ENCODE measurements at places on chromosomes 16 and 17.

GRCh38 chr17:8222380-8222629, 11.9 kb upstream of the AURKB start:
- H3K4me3 ChIP-seq, result peak overlapping the region; percentile 95
- peaks cover 65% of the 10 kb centered on the region for H3K4me1 ChIP-seq
- no peak for DNase-seq
- H3K27ac ChIP-seq, result peak overlapping the region; percentile 99

DNA sequence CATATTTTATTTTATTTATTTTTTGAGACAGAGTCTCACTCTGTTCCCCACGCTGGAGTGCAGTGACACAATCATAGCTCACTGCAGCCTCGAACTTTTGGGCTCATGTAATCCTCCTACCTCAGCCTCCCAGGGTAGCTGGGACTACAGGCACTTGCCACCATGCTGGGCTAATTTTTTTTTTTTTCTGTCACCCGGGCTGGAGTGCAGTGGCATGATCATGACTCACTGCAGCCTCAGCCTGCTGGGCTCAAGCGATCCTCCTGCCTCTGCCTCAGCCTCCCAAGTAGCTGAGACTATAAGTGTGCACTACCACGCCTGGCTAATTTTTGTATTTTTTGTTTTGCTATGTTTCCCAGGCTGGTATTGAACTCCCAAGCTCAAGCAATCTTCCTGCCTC, 17.1 kb downstream of the UNC45B start:
- DNase-seq, result no peak
- peaks cover 7% of the 10 kb centered on the region for H3K36me3 ChIP-seq
- H3K27me3 ChIP-seq, result no peaks in the 10 kb centered on the region
- H3K4me1 ChIP-seq, result peaks cover 39% of the 10 kb centered on the region

GRCh38 chr17:29566473-29567303, at the start of gene ABHD15:
Gene ABHD15, minus strand, starts transcription at chr17:29567037. Its CDS starts 71 bp downstream, at chr17:29566966.
- H3K27me3 ChIP-seq, result no peaks in the 10 kb centered on the region
- H3K4me3 ChIP-seq, result peak within 1 kb of the TSS; percentile 94
- H3K27ac ChIP-seq, result peak within 1 kb of the TSS; percentile 98
- peak; percentile 68 for DNase-seq
- peaks cover 43% of the 10 kb centered on the region for H3K36me3 ChIP-seq

- H3K36me3 ChIP-seq, result no peaks in the 10 kb centered on the region
- DNase-seq, result no peak
- H3K4me3 ChIP-seq, result no peak overlapping the region
- H3K4me1 ChIP-seq, result no peaks in the 10 kb centered on the region
- H3K27me3 ChIP-seq, result peaks cover 7% of the 10 kb centered on the region
- no peak overlapping the region for H3K27ac ChIP-seq
Observed at GRCh38 chr16:77404775-77405174, 30.1 kb downstream of the ADAMTS18 start.

- no peaks in the 10 kb centered on the region for H3K4me1 ChIP-seq
- no peak overlapping the region for H3K4me3 ChIP-seq
- H3K27ac ChIP-seq, result no peak overlapping the region
- DNase-seq, result no peak
- no peaks in the 10 kb centered on the region for H3K36me3 ChIP-seq
Observed at GRCh38 chr16:13503960-13504635, 415.9 kb upstream of the ERCC4 start.

DNA sequence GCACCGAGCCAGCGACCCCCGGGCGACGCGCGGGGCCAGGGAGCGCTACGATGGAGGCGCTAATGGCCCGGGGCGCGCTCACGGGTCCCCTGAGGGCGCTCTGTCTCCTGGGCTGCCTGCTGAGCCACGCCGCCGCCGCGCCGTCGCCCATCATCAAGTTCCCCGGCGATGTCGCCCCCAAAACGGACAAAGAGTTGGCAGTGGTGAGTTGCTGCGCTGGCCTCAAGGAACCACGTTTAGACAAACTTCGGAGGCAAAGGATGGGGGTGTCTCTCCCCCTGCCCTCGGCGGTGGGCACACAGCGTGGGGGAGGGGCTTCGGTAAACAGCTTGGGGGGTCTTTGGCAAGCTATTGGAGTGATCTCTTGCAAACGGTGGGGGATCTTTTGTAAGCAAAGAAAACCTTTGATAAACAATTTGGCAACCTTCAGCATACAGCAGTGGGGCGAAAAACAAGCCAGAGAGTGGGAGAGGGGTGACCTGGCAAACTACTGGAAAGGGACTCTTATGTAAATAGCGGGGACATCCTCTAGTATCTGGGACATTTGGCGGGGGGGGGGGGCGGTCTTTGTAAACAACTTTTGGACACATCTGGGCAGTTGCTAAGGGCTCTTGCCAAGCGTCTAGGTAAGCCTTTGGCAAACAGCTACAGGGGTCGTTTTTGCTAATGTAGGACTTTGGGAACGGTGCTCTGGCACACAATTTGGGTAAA, 587 bp downstream of the MMP2 start:
- DNase-seq, result no peak
- no peaks in the 10 kb centered on the region for H3K36me3 ChIP-seq
- H3K27me3 ChIP-seq, result peaks cover 35% of the 10 kb centered on the region

DNA sequence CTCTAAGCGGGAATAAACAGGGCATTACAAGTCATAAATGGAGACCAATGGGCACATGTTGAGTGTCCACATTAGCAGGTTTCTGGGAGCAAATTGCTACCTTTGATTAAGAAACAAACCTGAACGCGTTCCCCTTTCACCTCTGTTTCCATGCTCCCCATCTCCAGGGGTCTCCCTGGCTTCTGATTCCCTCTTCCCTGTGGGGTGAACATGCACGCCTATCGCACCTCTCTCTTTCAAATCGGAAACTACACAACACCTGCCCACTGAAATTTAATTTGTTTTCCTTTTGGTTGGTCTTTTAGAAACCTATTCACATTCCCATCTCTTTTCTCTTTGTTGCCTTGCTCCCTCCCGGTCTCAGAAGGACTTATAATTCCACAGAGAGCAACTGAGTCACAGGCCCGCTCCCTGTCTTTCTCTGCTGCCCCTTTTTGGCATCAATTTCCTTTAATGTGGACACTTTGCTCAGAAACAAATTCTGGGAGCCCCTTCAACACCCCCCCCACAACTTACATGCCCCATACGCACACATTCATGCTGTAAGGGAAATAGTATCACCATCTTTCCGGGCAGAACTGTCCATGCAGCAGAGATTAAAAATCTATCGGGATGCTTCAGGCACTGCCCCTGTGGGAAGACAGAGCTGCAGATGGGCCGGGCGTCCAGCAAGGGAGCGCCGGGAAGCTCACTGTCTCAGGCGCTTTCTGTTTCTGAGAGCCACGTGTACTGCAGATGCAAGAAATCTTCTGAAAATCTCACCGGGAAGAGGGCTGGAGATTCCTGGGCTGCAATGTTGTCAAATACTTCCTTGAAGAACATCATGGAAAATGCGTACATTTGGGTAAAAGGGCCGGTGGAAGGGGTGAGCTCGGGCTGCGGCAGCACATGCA, 7.2 kb upstream of the FOXF1 start:
- peaks cover 6% of the 10 kb centered on the region for H3K36me3 ChIP-seq
- no peak overlapping the region for H3K27ac ChIP-seq
- no peak for DNase-seq
